ENCODE measurements at places on chromosomes 16 and 17. TPM values are rescaled to one million over a fixed set of nuclear protein-coding genes. Genes with fewer than 3 reads are reported as not detected.

- H3K27me3 ChIP-seq: peaks cover 6% of the 10 kb centered on the region
- no peaks in the 10 kb centered on the region for H3K36me3 ChIP-seq
- H3K27ac ChIP-seq: no peak overlapping the region
- H3K4me1 ChIP-seq: peaks cover 7% of the 10 kb centered on the region
These were observed 10.2 kb upstream of the ETV4 start for GRCh38 chr17:43556292-43556691.

- DNase-seq: no peak
- H3K4me3 ChIP-seq: no peak overlapping the region
- H3K27ac ChIP-seq: peak overlapping the region; percentile 50
- H3K4me1 ChIP-seq: peaks cover 30% of the 10 kb centered on the region
- no peaks in the 10 kb centered on the region for H3K27me3 ChIP-seq
These were observed 45.7 kb downstream of the B9D1 start for GRCh38 chr17:19316761-19317358.

GRCh38 chr16:61128545-61129323 lies 907.5 kb downstream of the CDH8 start:
- H3K27me3 ChIP-seq: no peaks in the 10 kb centered on the region
- H3K36me3 ChIP-seq: no peaks in the 10 kb centered on the region
- H3K4me3 ChIP-seq: no peak overlapping the region
- no peak overlapping the region for H3K27ac ChIP-seq

DNA sequence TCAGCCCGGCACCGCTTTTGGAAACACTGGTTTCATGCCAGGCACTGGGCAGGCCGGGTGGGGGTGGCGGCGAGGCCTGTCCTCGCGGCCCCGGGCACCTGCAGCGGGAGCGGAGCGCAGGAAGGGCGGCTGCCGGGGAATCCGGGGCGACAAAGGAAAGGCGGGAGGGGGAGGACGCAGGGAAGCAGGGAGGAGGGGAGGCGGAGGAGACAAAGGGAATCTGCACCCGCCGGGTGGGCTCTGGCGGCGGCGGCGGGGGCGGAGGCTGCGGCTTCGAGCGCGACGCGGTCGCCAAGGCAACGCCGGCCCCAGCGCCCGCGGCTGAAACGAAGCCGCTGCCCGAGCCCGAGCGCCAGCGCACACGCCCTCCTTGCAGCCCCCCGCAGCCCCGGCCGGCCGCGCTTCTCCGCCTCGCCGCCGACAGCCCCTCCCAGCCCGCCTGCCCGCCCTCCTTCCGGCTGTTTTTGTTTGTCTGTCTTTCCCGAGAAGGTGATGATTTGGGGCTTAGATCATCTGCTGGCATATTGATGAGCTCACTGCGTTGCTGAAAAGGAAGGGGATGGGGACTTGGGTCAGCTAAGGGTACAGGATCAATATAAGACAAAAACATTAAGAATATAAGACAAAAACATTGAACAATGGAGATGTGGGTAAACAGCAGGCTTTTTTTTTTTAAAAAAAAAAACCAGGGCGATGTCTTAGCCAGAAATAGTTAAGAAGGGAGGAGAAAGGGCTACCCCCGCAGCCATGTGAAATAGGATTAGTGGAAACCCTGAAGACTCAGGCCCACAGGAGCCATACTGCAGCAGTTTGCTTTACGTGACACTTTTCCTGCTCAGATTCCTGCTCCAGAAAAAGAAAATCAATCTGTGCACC lies 32.7 kb downstream of the CDK5R1 start:
- no peaks in the 10 kb centered on the region for H3K36me3 ChIP-seq
- peak overlapping the region; percentile 50 for H3K4me3 ChIP-seq
- H3K27me3 ChIP-seq: no peaks in the 10 kb centered on the region
- peak; percentile 49 for DNase-seq

DNA sequence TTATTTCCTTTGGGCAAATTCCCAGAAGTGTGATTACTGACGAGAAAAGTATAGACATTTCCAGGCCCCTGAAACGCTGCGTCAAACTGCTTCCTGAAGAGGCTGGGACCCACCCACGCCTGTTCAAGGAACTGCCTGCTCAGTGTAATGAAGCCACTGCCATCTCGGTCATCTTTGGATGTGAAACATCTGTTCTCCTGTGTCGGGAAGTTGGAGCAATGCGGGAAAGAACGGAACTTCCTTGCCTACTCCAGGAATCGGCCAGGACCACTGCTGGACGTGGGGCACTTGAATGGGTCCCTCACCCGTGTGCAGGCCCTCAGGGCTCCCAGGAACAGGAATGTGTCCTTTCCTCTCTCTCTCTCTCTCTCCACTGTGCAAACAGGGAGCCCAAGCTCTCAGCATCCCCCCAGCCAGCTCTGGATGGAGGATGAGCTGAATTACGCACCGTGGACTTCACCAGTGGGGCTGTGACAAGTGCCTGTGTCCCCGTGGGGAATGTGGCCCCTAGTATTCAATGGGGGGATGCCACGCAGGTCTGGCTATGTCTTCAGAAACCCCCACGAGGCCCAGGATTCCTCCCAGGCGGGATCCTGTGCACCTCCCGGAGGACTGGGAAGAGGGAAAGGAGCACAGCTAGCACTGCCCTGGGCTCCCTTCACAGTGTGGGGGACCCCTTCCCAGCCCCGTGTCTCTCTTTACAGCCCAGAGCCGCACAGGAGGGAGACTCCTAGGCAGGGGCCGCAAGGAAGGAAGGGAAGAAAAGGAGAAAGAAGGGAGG lies 18.3 kb upstream of the LITAF start:
- peak overlapping the region; percentile 87 for H3K27ac ChIP-seq
- no peak overlapping the region for H3K4me3 ChIP-seq
- peak; percentile 77 for DNase-seq
- no peaks in the 10 kb centered on the region for H3K36me3 ChIP-seq
- H3K27me3 ChIP-seq: no peaks in the 10 kb centered on the region

DNA sequence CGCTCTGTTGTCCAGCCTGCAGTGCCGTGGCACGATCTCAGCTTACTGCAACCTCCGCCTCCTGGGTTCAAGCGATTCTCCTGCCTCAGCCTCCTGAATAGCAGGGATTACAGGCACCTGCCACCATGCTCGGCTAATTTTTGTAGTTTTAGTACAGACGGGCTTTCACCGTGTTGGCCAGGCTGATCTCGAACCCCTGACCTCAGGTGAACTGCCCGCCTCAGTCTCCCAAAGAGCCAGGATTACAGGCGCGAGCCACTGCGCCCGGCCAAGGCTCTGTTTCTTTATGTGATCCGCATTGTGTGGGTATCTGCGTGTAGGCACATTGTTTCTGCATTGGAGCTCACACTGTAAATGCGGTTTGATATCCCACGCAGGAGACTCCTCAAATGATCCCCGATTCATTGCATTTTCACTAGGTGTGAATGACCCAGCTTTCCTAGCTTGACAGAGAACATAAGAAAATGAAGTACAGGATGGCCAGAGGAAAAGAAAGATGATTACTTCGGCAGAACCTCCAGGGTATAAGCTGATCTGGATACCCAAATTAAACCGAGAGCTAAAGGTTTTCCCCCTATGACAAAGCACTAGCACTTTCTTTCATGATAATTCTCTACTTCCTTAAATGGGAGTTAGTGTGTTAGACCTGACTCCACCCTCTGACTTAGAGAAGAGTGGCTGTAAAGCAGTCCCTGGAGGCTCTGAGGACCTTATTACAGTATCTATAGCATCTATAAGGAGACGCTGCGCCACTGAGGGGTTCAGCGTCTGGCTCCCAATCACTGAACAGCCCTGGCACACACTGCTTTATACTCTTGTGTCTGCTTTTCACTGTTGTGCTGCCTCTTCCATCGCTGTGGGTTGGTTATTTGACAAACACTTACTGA lies 17.3 kb downstream of the COTL1 start:
- H3K27me3 ChIP-seq: no peaks in the 10 kb centered on the region
- H3K4me1 ChIP-seq: no peaks in the 10 kb centered on the region
- DNase-seq: no peak

DNA sequence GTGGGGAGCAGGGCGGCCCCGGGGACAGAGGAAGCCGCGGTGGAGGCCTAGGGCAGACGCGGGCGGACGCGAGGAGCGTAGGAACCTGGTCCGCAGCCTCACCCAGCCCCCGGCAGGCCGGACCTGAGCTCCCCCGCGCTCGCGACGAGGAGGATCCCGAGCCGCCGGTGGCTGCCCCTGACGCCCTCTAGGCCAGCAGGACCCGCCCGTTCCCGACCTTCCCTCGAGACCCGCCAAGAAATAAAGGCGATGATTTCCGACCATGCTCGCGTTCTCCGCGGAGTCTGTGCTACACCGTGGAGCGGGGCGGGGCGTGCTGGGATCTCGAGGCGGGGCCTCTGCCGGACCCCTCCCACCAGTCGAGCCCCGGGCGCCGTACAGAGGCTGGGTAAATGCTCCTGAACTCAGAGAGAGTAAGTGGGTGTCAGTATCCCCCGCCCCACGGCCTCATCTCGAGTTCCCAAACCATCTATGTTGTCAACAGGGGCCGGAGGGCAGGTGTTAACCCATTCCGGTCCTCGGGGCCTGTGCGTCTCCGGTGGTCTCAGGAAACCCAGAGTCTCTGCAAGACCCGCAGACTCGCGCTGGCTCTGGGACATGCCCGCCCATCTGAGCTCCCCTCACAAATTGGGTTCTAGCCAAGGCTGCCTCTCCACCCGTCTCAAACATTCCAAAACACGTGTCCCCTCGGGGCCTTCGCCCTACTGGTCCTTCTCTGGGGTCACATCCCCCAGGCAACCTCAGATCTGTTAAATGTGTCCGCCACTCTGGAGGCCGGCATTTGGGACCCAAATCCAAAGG lies 13.7 kb downstream of the SYCE1L start:
- H3K36me3 ChIP-seq: no peaks in the 10 kb centered on the region
- DNase-seq: peak; percentile 59
- H3K27ac ChIP-seq: peak overlapping the region; percentile 42
- H3K4me1 ChIP-seq: peaks cover 7% of the 10 kb centered on the region

GRCh38 chr16:35208001-35208935 lies 1748.9 kb downstream of the TP53TG3F start:
- H3K4me3 ChIP-seq: no peak overlapping the region
- H3K4me1 ChIP-seq: no peaks in the 10 kb centered on the region
- no peak for DNase-seq
- no peak overlapping the region for H3K27ac ChIP-seq

SDR42E2 gene
- polyA plus RNA-seq: not detected

HBZ gene
- not detected for polyA plus RNA-seq

KRTAP2-1 gene
- not detected for polyA plus RNA-seq

Measured in heart left ventricle (tissue), 16 donors.